ENCODE measurements at places on chromosomes 7 and 10.

GRCh38 chr7:85688712-85689111 lies 501.9 kb upstream of the SEMA3D start:
- no peak for DNase-seq

DNA sequence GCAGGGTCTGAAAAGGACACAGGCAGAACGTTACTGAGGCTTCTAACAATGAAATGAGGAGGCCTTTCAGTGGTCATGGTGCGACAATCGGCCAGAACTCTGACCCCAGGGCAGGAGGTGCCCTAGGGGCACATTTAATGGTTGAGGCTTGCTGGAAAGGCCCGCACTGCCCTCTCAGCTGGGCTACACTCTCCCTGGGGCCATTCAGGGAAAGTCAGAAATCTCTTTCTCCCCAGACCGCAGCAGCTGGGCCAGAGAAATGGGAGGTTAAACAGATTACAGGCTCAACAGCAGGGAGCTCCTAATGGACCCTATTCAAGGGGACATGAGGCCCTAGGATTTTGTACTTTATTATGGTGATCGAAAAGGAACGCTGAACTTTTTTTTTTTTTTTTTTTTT lies 85.6 kb upstream of the FGFR2 start:
- DNase-seq, result no peak

- DNase-seq, result no peak
These were observed 20.9 kb downstream of the RAMP3 start for GRCh38 chr7:45178241-45179225.

- DNase-seq, result no peak
These were observed 30.3 kb upstream of the TRIM24 start for GRCh38 chr7:138429577-138430250.

GRCh38 chr10:18044976-18045720 lies 93.4 kb downstream of the SLC39A12 start:
- DNase-seq, result no peak

GRCh38 chr10:112369495-112370423 lies 4.2 kb upstream of the ACSL5 start:
- DNase-seq, result no peak

- DNase-seq, result no peak
These were observed 180.9 kb downstream of the CDK14 start for GRCh38 chr7:90777041-90777440.

GRCh38 chr10:5563321-5563961 lies 38.7 kb downstream of the CALML3 start:
- no peak for DNase-seq

- DNase-seq, result no peak
These were observed 9.2 kb upstream of the IL6 start for GRCh38 chr7:22717760-22718159.

GRCh38 chr7:123637203-123637602 lies 18.5 kb upstream of the LMOD2 start:
- no peak for DNase-seq

DNA sequence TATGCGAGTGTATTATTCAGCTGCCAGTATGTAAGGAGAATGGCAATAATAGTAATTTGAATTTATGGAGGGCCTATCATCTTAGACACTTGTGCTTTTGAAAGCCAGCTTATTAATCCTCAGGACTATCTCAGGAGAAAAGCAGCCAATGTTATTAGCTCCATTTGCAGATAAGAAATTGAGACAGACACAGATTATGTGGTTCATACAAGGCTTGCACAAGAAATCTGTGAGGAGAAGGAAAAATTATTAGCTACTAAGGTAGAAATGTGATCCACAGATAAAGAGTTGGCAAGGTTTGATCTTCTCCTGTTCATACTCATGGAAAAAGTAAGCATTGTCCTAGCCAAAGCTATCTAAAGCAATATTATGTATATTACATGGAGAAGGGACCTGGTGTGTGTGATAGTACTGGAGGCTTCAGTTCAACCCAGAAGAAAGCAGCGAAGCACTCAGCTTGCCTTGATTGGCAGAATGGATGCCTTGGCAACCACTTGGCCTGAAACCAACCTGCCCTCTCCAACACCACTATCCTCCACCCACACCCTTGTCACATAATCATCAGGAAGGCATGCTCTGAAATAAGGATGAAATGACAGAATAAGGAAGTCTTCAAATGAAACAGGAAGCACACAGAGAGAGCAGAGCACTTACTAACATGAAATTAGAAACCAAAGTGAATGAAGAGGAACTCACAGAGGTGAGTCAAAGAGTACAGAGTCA lies 18.0 kb downstream of the MACC1 start:
- no peak for DNase-seq

- no peak for DNase-seq
These were observed 29.7 kb downstream of the GNA12 start for GRCh38 chr7:2814186-2814945.

GRCh38 chr7:150688630-150689029 lies 3.1 kb downstream of the GIMAP2 start:
- no peak for DNase-seq

- no peak for DNase-seq
These were observed 12.7 kb downstream of the YWHAG start for GRCh38 chr7:76346097-76346496.

- no peak for DNase-seq
These were observed 1160.8 kb downstream of the REEP3 start for GRCh38 chr10:64682043-64682442.

DNA sequence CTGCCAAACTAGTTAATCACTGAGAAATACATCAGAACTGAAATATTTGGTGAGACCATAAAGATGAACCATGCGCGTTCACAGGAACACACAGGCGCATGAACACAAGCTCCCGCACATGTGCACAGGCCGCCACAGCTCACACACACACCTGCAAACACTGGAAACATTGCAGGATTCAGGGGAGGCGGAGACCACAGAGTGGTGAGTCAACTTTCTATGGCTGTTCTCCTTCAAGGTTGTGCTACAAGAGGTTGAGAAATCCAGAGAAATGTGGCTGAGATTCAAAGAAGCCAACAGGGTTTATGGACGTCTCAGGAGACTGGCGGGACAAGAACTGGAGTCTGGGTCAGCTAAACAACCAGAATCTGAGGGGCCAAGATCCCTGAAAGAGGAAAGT lies 17.8 kb downstream of the ESYT2 start:
- DNase-seq, result no peak

DNA sequence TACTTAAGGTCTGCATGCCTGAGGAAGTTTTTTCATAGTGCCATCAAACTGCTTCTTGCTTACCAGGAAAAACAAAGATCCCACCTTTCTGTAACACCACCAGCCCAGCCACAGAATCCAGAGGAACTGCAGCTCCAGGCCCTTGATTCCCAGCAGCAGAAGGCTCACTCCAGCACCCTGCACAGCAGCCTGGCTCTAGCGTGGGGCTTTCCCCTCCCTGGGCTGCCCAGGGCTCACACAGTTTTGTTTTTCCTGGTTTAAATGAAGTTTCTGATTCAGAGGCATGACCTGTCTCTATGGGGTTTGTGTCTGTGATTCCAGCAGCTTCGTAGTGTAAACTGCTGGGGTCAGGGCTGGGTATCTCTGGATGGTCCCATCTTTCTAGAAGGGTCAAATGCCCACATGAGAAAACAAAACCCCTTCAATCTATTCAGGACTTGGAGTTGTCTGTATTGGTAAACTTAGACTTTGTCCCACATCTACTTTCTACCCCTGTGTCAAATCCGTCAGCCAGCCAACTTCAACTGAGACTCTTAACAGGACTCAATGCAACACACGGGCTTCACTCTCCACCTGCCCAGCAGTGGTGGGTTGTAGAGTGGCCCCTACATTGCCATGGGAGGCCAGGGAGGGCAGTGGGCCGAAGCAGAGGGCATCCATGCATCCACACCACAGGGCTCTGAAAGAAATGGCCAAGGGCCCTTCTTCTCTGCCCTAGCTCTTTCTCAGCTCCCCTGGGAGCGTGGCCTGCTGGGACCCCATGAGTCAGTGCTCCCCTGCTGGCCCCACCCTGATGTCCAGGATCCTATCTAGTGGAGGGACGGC lies 73.6 kb downstream of the ATXN7L1 start:
- no peak for DNase-seq

- DNase-seq, result no peak
These were observed 10.6 kb upstream of the GIMAP4 start for GRCh38 chr7:150556521-150557138.

DNA sequence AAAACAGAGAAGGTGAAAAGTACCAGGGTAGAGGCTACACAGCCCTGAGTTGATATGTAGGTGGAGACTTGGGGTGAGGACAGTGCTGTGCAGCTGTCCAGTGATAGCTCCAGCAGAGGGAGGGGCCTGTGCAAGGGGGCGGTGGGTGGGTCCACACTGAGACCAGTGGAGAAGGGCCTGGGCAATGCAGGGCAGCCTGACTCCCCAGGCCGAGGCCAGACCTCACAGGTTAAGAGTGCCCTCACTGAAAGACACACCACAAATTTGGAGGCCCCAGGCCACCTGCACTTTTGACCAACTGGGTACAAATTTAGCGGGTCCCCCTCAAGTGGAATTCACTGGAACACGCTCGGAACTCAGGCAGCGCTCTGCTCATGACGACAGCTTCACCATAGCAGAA lies 6.7 kb upstream of the RASGEF1A start:
- no peak for DNase-seq

DNA sequence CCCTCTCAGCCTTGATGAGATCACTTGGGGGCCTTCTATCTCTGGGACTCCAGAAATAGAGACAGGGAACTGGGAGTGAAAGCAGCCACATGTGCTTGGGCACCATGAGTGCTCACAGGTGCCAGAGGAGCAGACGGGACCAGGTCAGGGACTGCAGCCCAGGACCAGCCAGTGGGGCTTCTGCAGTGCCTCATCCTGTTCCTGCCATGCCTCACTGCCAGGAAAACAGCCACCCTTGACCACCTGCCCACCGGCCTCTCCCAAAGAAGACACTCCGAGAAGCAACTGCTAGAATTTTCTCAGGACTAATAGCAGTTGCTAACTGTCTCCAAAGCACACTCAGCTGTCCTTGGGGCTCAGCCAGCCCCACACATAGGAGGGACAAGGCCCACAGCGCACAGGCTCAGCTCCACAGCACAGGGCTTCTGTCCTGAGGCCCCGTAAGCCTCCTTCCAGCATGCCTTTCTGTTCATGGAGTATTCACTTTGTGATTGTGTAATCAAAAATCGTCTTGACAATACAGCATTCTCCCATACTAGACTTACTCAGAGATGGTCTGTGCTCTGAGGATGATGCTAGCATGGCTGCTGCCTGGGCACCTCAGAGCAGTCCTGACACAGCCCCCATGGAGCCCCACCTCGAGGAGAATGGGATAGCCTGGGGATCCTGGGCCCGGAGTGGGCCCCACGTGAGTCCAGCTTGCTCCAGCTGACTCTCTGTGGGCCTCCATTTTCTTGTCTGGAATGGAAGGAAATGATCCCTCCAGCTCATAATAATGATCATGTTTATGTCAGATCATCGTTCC lies 115.7 kb upstream of the RET start:
- DNase-seq, result no peak

- no peak for DNase-seq
These were observed 104.1 kb downstream of the ZNF467 start for GRCh38 chr7:149669121-149669818.

- no peak for DNase-seq
These were observed 81.1 kb upstream of the FZD1 start for GRCh38 chr7:91182819-91183764.

GRCh38 chr10:43692051-43692825 lies 43.6 kb upstream of the ZNF32 start:
- DNase-seq, result no peak

DNA sequence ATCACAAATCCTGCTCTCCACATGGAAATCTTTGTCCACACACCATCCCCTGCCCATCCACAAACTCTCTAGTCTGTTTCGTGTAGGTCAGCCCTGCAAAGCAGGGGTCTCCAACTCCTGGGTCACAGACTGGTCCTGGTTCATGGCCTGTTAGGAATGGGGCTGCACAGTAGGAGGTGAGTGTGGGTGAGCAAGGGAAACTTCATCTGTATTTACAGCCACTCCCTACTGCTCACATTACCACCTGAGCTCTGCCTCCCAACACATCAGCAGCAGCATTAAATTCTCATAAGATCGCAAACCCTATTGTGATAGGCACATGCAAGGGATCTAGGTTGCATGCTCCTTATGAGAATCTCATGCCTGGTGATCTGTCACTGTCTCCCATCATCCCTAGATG lies 242.1 kb downstream of the FGFR2 start:
- no peak for DNase-seq

DNA sequence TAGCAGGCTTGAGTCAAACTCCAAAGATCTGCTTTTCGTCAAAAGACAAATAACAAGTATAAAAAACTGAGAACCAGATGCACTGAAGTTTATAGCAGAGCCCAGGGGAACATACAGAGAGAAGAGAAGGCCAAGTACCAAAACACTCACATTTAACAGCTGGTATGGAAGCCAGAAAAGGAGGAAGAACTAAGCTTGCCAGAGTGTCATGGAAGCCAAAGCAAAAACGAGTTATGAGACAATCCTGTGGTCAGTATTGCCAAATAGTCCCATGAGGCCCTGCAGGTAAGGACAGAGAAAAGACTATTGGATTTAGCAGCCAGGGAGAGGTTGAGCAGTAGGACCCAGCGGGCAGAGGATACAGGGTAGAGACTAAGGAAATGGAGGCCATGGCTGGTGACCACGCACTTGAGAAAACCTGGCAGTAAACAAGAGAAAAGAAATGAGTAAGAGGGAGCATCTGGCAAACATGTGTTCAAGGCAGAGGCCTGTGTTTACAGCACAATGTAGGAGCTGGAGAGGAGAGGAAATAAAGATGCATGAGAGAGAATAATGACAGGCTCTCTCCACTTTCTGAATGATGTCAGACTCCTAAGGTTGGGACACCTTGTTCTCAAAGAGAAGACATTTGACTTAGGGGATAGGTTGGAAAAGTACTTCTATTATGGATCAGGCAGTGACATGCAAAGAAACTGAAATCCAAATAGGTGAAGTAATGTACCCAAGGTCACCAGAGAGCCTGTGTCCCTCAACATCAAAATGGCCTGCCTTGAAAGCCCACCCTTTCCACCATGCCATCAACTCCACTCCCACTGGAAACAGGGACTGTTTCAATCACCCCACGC lies 9.1 kb downstream of the CREB3L2 start:
- no peak for DNase-seq

DNA sequence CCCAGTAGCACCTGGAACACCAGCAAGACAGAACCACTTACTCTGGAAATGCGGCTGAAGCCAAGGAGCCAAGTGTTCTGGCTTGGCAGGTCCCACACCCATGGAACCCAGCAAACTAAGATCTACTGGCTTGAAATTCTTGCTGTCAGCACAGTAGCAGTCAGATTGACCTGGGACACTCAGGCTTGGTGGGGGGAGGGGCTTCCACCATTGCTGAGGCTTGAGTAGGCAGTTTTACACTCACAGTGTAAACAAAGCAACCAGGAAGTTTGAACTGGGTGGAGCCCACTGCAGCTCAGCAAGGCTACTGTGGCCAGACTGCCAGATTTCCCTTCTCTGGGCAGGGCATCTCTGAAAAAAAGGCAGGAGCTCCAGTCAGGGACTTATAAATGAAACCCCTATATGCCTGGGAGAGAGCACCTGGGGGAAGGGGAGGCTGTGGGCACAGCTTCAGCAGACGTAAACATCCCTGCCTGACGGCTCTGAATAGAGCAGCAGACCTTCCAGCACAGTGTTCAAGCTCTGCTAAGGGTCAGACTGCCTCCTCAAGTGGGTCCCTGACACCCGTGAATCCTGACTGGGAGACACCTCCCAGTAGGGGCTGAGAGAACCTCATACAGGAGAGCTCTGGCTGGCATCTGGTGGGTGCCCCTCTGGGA lies 121.2 kb downstream of the MTERF1 start:
- no peak for DNase-seq

Data from stimulated activated CD8-positive, alpha-beta memory T cell treated with anti-CD3 and anti-CD28 coated beads, Interleukin-7, amount 100 ng/mL, for 1 hour (primary cell).